ENCODE measurements at places on chromosomes 16 and 17. TPM values are rescaled to one million over a fixed set of nuclear protein-coding genes. Genes with fewer than 3 reads are reported as not detected.

GRCh38 chr17:31926100-31926729 is 10.6 kb upstream of the SUZ12 start:
- no peak overlapping the region for H3K4me3 ChIP-seq
- H3K36me3 ChIP-seq: no peaks in the 10 kb centered on the region
- no peak for DNase-seq
- H3K27me3 ChIP-seq: no peaks in the 10 kb centered on the region

TVP23A gene
- total RNA-seq: not detected

TAC4 gene
- not detected for total RNA-seq

DNA sequence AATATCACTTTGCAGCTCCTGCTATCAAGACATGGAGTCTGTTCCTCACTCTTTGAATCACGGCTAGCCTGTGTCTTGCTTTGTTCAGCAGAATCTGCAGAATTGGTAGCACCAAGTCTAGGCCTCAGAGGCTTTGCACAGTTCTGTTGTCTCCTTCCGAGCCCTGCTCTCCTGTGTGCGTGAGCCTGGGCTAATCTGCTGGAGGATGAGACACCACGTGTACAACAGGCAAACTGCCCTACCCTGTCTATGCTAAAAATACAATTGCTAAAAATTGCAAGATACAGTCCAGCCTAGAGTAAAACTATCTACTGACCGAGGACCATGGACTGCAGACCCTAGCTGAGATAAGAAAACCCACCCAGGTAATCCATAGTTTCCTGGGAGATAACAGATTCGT is 484.7 kb downstream of the NPIPA7 start:
- no peaks in the 10 kb centered on the region for H3K36me3 ChIP-seq
- no peak for DNase-seq
- no peak overlapping the region for H3K27ac ChIP-seq
- no peak overlapping the region for H3K4me3 ChIP-seq

DNA sequence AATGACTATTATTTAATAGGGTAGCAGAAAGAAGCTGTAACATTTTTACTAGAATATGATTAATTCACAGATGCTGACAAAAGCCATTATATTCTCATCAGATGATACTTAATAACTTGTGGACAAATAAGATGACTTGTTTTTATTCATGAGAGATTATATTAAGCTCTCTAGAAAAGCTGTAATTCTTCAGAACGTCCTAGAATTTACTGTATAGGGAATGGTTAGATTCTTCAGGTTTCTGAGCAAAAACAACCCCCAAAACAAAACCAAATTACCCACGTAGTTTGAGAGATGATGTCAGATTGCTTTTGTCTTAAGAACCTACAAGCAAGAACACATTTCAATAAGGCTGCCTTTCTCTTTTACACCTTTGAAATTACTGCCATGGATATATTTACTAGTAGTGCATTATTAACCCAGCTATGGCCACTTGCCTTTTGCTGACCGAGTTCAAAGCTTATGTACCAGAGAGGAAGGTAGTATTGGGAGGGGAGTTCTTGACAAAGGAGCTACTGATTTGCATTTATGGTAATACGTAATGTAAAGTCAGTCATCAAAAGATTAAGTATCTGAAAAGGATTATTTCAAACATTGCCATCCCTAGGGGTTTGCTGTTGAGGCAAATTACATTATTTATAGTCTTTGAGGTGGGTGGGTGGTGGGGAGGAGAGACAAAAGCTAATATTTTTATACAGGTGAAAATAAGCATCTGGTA is 51.7 kb downstream of the NLK start:
- no peak overlapping the region for H3K27ac ChIP-seq
- no peaks in the 10 kb centered on the region for H3K27me3 ChIP-seq
- no peak overlapping the region for H3K4me3 ChIP-seq
- peaks cover 5% of the 10 kb centered on the region for H3K4me1 ChIP-seq
- no peaks in the 10 kb centered on the region for H3K36me3 ChIP-seq

GRCh38 chr17:39946551-39947330 is 16.1 kb upstream of the GSDMA start:
- H3K27ac ChIP-seq: no peak overlapping the region
- DNase-seq: no peak
- no peak overlapping the region for H3K4me3 ChIP-seq
- no peaks in the 10 kb centered on the region for H3K27me3 ChIP-seq
- no peaks in the 10 kb centered on the region for H3K4me1 ChIP-seq

GRCh38 chr17:17226451-17227265 is 10.3 kb downstream of the FLCN start:
- H3K27me3 ChIP-seq: no peaks in the 10 kb centered on the region
- H3K36me3 ChIP-seq: peaks cover 69% of the 10 kb centered on the region
- no peaks in the 10 kb centered on the region for H3K4me1 ChIP-seq
- H3K4me3 ChIP-seq: no peak overlapping the region
- DNase-seq: no peak

PRR35 gene
- not detected for total RNA-seq

- H3K4me1 ChIP-seq: no peaks in the 10 kb centered on the region
- H3K27ac ChIP-seq: no peak overlapping the region
- H3K36me3 ChIP-seq: no peaks in the 10 kb centered on the region
- DNase-seq: no peak
- no peaks in the 10 kb centered on the region for H3K27me3 ChIP-seq
Measured at GRCh38 chr17:74491626-74492025, 25.2 kb downstream of the CD300A start.

DNA sequence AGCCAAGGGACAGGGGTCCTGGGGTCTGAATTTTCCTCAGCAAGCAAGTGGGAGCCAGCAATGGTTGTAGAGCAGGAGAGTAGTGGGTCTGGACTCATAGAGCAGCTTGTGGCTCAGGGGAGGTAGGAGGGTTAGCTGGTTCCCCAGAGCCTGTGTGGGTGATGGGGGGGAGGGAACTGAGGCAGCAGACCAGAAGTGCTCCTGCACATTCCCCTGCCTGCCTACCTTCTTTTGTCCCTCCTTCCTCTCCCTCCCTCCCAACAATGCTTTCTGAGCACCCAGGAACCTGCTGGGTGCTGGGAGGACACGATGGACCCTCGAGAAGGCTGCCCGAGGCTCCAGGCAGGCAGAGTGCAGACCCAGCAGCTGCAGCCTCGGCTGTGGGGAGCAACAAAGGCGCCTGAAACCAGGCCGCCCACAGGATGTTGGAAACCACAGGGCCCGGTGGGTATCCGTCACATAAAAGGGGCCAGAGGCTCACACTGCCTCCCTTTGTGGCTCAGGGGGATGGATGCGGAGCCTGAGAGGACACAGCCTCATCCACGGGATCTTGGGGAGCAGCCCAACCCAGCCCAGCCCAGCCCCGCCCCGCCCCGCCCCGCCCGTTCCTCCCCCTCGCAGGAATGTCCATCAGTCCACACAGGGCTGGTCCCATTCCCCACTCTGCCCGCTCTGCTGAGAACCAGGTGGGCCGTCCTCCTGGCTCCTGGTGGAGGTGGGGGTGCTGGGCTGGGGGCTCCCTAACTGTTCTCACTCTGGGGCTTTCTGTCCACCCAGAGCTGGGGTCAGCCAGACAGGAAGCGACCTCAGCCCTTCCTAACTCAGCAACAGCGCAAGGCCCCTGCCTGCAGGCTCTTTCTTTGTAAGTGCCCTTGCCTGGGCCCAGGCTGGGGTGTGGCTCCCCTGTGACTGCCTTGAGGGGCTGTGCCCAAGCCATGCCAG is 1.7 kb upstream of the NLRC3 start:
- H3K4me1 ChIP-seq: no peaks in the 10 kb centered on the region
- peaks cover 25% of the 10 kb centered on the region for H3K27me3 ChIP-seq
- no peak overlapping the region for H3K27ac ChIP-seq
- DNase-seq: no peak
- no peak overlapping the region for H3K4me3 ChIP-seq

DNA sequence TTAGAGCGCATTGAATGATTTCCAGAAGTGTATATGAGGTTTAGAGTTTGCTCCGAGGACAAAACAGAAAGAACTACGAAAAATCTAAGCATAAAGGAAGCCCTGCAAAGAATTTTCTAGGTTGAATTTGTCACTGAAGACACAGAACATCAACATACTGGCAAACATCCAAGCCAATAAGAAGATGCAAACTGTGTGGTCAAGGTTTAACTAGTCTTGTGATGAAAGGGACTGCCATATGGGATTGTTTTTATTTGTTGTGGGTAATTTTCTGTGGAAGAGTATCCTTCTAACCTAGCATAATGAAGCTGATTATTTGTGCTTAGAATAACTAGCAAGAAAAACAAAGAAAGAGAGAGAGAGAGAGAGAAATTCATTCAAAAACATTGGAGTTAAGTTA is 492.0 kb upstream of the ERCC4 start:
- H3K4me1 ChIP-seq: no peaks in the 10 kb centered on the region
- H3K4me3 ChIP-seq: no peak overlapping the region
- no peaks in the 10 kb centered on the region for H3K36me3 ChIP-seq
- no peak for DNase-seq

DNA sequence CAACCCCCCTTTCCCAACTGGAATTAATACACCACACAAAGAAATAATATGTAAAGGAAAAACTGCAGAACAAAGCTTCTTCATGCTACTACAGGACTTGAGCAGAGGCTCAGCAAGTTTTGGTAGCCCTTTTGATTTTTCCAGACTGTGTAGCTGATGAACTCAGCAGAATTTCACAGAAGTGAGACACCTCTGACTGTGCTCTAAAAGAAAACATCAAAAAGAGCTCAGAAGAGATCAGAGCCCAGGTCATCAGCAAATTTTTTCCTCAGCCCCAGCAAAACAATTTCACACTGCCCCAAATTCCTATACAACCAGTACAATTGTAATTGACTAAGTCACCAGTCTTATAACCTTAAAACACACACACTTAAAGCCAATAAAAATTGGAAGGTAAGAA is 38.0 kb downstream of the TTC19 start:
- no peaks in the 10 kb centered on the region for H3K27me3 ChIP-seq
- H3K27ac ChIP-seq: no peak overlapping the region
- peaks cover 11% of the 10 kb centered on the region for H3K36me3 ChIP-seq

- no peak for DNase-seq
- no peaks in the 10 kb centered on the region for H3K27me3 ChIP-seq
- H3K27ac ChIP-seq: peak overlapping the region; percentile 94
- no peaks in the 10 kb centered on the region for H3K36me3 ChIP-seq
- peaks cover 49% of the 10 kb centered on the region for H3K4me1 ChIP-seq
- H3K4me3 ChIP-seq: peak overlapping the region; percentile 82
Measured at GRCh38 chr17:78379131-78379491, 662 bp downstream of the PGS1 start.

SLFN12L gene
- total RNA-seq: 2.0 TPM

AANAT gene
- not detected for total RNA-seq

Data from tibial nerve (tissue), 4 donors.